Tibial nerve (tissue), 4 donors: ENCODE measurements at places on chromosomes 12 and 14. TPM values are rescaled to one million over a fixed set of nuclear protein-coding genes. Genes with fewer than 3 reads are reported as not detected.

DNA sequence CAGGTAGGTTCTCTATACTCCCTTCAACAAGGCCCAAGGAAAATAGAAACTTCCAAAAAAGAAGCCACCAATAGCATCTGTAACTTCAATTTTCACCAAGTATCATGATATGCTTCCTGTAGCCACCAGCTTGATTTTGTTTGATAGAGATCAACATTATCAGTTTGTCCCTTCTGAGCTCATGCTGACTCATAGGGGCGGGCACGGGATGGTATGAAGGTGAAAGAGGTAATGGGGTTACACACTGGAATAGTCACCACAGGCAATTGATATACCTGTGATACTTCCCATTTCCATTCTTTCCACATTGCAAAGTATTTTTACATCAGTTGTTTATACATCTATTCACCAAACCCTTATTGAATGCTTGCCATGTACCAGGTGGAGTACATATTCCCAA, 134.1 kb downstream of the KCNA5 start:
- DNase-seq: no peak

ABCC9 gene
- total RNA-seq: 32.1 TPM

DNA sequence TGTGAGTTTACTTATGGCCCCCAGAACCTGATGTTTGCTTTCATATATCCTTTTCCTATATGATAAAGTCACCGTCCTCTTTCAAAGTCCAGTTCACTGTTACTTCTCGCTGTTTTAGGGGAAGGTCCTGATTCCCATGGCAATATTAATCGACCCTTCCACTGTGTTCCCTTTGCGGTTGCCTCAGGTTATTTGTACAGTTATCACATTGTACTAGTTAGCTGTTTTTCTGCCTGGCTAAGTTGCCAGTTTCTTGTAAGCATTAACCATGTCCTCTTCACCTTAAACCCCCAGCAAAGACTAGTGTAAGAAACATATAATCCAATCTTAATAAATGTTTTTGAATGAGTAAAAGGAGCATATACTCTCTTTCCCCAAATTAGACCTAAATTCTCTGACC, 115.0 kb upstream of the PPFIA2 start:
- DNase-seq: no peak

ZDHHC22 gene
- total RNA-seq: not detected

CLEC2B gene
- 15.3 TPM for total RNA-seq

RFX4 gene
- not detected for total RNA-seq

LRIG3 gene
- total RNA-seq: 94.3 TPM

- DNase-seq: no peak
Measured at GRCh38 chr12:21551841-21552465, 25.9 kb downstream of the SPX start.

DNA sequence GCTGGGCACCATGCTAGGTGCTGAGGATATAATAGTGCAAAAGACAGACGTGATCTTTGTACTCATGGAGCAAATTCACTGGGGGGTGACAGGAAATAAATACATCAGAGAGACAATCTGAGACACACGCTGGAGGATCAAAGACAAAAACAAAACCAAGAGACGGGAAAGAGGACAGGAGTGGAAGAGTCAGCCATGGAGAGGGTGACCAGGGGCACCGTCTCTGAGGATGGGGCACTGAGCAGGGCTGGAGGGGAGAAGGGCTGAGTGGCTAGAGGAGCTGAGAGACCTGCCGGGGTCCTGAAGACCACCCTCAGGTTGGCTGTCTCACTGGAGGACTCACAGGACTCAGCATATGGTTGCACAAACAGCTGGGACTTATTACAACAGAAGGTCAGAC, 81.9 kb downstream of the TMEM132D start:
- no peak for DNase-seq

GRCh38 chr14:55388160-55388559, 23.5 kb downstream of the ATG14 start:
- no peak for DNase-seq

FAM90A1 gene
- total RNA-seq: not detected

CCDC38 gene
- total RNA-seq: not detected

MUCL1 gene
- not detected for total RNA-seq

GPR84 gene
- total RNA-seq: not detected

KLRC1 gene
- total RNA-seq: not detected

COX14 gene
- 35.8 TPM for total RNA-seq

DNA sequence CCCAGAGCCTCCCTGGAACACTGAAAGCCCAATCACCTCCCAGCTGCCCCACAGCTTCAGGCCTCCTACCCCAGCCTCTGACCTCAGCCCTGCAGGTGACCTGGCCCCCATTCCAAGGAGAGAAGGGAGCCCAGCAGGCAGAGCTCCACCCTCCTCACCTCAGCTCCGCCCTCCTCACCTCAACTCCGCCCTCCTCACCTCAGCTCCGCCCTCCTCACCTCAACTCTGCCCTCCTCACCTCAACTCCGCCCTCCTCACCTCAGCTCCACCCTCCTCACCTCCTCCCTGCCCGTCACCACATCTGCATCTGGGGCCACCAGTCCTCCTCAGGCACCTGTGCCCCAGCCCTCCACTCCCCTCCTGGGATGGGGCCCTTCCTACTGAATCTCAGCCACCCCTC, 112.2 kb upstream of the SFSWAP start:
- no peak for DNase-seq

LRFN5 gene
- 8.0 TPM for total RNA-seq
